Hematopoietic multipotent progenitor cell treated with erythropoietin and hydrocortisone succinate and interleukin-3 and kit ligand, for 17 days (in vitro differentiated cells): ENCODE measurements at places on chromosomes 1 and 21.

- DNase-seq: no peak
Observed at GRCh38 chr1:47617381-47618221, 179.8 kb downstream of the FOXD2 start.

DNA sequence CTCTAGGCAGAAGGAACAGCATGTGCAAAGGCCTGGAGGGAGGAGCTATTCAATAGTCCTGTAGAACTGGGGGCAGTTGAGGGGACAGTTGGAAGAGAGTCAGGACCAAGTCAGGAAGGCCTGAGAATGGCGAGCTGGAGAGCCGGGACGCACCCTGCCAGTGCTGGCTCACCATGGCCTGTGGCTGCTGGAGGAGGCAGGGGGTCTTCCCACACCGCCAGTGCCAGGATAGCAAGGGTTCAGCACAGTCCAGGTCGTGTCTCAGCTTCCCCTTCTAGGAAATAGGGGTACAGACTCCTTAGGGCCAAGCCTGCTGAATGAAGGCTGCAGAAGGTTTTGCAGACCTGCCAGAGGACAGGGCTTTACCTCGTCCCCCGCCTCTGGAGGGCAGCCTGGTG lies 7.3 kb downstream of the PODN start:
- DNase-seq: no peak

DNA sequence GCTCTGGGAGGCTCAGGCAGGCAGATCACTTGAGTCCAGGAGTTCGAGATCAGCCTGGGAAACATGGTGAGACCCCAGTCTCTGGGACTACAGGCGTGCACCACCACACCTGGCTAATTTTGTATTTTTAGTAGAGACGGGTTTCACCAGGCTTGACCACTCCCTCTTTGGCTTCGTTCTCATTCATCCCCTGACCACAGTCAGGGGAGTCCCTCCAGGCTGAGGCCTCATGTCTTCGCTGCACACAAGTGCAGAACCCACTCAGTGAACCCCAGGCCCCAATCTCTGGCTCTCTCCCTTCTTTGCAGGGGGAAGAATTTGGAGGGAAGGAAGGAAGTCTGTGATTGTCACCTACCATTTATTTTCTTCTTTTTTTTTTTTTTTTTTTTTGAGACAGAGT lies 9.2 kb upstream of the RPS6KA1 start:
- no peak for DNase-seq

DNA sequence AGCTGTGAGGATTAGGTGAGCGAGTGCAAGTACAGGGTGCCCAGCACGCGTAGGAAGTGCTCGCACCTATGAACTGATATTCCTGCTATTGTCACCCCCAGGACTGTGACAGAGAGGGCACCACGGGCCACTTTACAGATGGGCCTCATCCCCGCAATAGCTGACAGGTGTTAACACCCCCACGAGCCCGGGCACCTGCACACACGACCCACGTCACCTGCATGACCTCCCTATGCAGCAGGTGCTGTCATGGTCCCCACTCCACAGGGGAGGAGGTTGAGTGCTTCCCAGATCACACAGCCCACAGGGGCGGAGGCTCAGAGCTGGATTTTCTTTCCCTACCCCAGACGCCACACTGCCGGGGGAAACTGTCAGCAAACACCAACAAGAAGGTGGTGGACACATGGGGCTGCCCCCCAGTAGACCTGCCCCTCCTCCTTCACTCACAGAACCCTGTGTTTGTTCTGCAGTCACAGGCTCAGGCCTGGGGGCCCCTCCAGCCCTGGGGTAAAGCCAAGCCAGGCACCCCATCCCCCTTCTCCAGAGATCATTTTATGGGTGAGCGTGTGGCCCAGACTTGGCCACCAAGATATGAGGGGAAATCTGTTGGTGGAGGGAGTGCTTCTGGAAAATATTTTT lies 465.5 kb downstream of the MATN1 start:
- no peak for DNase-seq

DNA sequence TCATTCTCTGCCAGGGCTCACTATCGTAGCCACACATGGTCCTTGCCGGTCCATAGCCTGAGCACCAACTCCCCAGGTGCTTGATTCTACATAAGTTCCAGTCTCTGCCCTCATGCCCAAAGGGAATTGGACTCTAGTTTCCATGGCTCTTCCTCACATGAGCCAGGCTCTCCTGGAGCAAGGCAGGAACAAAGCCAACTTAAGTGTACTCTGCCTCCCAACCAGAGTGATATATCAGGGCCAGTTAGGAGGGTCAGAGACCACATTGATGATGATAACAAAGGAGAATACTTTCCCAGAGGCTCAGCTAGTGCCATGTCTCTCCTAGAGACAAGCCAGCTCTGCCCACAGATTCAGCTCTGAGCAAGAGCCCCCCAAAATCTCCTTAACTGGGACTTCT lies 70.9 kb downstream of the ERI3 start:
- no peak for DNase-seq

GRCh38 chr21:42313501-42313969 lies 1.7 kb downstream of the TFF3 start:
- DNase-seq: no peak

DNA sequence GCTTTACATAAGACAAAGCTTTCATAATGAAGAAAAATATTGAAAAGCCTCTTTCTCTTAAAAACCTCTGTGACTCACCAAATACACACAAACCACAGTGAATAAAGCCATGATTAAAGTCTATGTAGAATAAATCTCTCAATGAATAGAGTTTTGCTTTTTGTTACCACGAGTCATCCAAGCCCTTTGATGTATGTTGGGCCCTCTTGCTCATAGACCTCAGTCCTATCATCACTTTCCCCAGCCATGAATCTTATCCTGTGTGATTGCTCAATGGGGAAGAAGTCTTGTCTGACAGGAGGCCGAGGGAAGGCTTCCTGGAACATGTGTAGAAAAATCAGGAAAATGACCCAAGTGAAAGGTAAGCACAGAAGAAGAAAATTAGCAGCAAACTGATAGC lies 60.8 kb downstream of the NGF start:
- no peak for DNase-seq

GRCh38 chr1:14128096-14128495 lies 428.1 kb downstream of the PRDM2 start:
- no peak for DNase-seq

DNA sequence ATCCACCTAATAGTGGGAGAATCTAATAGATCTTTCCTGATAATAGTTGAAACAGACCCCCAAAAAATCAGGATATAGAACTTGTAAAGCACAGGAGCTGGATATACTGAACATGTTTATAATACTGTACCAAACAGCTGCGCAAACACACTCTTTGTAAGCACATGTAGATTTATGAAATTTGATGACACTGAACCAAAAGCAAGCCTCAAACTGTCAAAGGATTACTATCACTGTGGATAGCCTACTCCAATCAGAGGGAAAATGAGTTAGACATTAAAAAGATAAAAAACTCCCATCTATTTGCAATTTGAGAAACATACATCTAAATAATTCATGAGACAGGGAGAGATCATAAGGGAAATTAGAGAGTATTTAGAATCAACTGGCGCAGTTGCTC lies 26.1 kb downstream of the RCAN3 start:
- DNase-seq: no peak

GRCh38 chr1:208033236-208033635 lies 122.3 kb upstream of the CD34 start:
- no peak for DNase-seq

DNA sequence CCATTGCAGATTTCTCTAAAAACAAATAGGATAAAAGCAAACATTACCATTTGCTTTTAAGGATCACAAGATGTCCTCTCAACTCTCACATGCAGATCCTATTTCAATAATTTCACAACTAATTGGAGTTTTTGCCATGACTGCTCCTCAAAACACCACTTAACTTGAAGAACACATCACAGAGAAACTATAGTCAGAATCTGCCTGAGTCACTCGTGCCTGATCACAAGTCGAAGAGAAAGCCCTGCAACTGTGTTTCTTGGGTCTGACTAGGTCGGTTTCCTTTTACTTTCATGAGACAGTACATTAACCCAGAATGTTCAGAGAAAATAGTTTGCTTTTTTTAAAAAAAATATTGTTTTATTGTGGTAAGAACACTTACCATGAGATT lies 46.3 kb upstream of the SMYD2 start:
- no peak for DNase-seq

DNA sequence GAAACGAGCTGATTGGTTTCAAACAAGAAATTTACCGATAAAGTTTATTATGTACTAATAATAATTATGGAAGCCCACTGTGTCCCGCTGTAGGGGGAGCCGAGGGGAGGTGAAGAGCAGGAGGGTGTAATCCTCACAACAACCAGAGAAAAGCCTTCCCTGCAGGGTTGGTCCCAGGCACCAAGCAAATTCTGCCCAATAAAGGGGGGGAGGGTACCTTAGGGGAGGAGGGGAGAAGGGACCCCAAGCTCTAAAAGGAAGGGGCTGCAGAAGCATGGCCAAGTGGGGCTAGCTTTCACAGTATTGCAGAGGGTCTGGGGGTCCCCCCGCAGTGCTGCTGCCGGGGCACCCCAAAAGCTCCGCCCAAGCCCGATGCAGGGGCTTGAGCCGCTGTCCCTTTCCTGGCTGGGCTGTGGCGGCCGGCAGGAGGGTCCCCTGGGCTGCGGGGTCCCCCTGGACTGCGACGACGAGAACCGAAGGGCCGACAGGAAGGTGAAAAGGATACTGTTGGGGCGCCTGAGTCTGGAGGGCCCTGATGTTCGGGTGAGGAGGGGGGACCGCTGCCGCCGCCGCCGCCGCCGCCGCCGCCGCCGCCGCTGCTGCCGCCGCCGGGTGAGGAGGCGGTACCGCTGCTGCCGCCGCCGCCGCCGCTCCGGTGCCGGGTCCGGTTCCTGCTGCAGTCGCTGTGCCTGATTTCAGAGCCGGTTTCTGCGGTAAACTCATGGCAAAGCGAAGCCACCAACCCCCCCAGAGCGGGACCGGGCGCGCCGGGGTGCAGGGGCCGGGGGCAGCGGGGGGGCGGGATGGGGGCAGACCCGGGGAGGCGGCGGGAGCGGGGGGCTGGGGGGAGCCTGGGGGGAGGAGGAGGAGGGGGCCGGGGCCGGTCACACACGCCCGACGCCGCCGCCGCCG lies 771 bp downstream of the EIF4G3 start:
- no peak for DNase-seq

DNA sequence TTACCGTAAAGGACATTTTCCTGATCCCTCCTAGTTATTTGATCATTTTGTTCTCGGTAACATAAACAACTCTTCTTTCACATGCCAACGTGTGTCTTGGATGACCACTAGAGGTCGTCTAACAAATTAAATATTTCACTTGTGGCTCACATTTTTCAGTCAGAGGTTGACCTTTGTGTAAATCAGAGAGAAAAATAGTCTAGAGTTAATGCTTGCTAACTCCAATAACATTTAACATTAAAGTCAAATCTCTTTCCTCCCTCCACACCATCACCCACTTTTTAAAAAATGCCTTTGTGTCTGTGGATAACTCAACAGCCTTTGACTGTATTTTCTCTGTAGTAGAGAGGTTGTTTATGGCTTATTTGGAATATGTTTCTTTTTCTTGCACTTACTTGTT lies 220.5 kb upstream of the B3GALT2 start:
- DNase-seq: peak; percentile 8

DNA sequence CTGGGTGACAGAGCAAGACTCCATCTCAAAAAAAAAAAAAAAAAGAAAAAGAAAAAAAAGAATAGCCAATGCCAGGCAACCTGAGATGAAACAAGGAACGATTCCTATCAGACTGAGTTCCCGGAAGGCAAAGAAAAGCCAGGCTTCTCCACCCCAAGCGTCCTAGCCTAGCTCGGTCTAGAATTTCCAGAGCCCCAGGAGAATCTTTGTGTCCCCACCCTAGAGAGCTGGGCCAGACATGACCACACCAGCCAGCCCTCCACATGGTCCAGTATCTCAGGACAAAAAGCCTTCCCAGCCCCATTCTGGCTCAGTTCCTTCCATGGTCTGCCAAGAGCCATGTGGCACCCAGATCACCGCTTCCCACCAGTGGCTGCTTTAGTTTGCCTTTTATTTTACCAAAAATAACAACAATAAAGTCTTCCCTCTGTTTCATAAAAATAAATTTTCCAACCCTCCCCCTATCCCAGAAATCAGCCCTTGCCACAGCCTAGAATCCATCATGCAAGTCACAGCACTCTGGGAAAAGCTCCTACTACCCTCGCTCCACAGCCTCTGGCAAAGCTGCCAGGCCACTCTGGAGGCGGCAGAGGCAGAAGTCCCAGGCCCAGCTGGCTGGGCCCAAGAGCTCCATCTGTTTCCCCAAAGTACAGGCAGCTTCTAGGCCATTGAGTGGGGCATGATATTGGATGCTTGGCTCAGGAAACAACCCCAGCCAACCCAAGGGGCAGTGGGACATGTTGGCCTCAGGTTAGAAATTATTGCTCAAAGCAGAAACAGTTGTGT lies 3.5 kb upstream of the MKNK1 start:
- no peak for DNase-seq

GRCh38 chr1:26799479-26800142 lies 11.9 kb downstream of the PIGV start:
- no peak for DNase-seq

GRCh38 chr1:85421179-85421578 lies 43.8 kb downstream of the DDAH1 start:
- no peak for DNase-seq

GRCh38 chr1:233012021-233012420 lies 61.6 kb downstream of the NTPCR start:
- no peak for DNase-seq

GRCh38 chr1:53804791-53805505 lies 33.1 kb downstream of the NDC1 start:
- no peak for DNase-seq

GRCh38 chr1:61352845-61353435 lies 270.6 kb downstream of the NFIA start:
- no peak for DNase-seq

DNA sequence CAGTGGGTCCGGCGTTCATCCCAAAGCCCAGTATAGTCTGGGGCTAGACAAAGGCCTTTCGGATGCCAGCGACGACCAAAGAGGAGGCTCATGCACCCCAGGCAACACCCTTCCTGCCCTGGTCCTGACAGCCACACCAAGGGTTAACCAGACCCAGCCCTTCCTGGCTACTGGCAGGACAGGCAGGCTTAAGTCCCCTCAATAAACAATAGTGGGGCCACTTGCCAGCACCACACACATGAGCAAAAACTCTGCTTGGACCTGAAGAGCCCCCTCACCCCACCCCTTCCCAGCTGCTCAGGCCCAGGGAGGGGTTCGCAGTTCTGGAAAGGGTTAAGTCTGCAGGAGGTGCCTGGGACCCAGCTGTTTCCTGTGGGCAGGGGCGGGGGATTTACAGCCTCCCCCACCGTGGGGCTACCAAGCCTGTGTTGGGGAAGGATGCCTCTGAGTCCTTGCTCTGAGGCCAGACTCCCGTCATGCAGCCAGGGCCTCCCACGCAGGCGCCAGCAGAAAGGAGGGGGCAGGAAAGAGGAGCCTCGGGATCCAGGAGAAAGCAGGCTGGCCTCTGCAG lies 18.2 kb downstream of the PHLDA3 start:
- DNase-seq: no peak
